Brain pericyte (primary cell): ENCODE measurements at places on chromosomes 4 and X.

DNA sequence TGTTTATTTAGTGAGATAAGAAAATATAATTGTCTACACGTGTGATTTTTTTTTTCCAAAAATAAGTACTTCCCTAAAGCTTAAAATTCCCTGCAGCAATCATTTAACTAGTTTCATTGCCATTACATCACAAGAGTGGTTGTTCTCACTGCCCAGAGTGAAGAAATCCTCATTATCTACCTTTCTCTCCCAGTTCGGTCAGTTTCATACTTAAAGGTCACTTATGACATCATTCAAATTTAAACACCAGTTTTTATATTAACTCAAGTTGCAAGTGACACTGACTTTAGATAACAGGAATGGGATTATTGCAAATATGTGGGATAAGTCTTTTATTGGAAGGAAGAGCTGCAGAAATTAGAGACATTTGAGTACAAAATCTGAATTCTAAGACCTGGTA, 1699.8 kb upstream of the IGFBP7 start:
- DNase-seq, result no peak

DNA sequence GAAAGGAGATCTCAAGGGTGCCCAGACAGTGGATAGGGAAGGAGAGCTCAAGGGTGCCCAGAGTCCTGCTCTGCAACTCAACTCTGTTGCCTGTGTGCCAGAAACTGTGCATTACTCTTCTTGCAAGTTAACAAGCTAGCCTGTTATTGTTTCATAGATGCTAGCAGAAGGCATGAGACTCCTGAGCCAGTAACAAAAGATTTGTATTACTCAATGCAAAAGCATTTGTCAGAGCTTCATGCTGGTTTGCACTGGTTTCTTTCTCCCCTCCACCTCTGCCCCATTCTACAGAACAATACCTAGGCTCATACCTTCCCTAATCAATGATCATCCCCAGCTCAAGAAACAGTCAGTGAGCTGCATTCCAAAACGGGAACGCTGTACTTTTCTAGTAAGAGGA, 124.5 kb upstream of the NEIL3 start:
- DNase-seq, result no peak

DNA sequence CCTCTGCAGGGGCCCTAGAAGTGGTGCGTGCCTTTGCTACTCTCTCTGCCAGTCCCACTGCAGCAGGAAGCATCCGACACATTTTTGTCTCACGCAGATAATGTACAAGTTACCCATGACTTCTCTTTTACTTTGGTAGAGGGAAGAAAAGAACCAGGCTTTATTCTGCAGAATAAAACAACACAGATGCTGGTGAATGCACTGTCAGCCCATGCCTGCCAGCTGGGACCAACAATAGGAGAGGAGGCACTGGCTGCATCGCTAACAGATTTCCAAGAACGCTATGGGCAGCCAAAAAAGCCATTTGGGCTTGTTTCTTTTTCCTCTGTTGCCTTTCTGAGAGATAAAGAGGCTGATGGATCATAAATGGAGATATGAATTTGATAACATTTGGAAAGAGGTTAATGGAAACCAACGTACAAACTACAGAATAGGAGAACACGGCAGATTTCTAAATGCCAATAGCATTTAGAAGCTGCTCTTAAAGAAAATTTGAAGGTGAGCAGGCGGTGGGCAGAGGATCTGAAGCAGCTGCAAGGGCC, 47.5 kb upstream of the IGFBP7 start:
- no peak for DNase-seq

GRCh38 chr4:104642521-104642920, 147.8 kb upstream of the CXXC4 start:
- no peak for DNase-seq

DNA sequence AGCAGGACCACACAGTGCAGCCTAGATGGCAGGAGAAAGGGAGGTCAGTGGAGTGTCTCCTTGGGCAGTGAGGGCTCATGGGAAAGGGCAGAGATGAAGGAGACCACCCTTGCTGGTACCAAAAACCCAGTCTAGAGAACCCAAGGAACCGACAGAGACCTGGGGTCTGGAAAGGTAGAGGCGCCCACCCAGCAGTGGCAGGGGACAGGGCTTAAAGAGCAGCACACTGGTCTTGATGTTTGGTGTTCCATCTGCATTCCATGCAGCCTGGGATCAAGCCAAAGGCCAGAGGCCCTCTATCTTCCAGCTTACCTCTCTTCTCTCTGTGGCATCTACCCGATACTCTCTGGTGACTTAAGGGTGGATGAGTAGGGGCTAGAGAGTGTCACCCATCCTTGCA, 127.5 kb downstream of the PJA1 start:
- no peak for DNase-seq

DNA sequence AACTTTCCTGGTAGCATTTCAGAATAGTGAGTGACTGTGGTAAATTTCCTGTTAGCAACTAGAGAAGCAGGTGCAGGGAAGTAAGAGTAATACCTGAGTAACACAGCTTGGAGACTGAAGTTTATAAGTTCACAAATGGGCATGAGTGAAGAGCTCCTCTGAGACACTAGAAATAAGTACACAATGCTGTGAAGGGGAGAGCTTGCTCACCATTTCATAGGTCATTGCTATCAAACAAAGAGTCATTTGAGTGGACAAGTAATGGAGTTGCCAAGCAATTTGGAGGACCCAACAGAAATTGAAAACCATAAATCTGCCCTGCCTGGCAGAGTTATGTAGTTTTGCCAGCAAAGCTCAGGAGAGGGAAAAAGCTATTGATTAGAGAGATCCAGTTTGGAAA, 523.6 kb downstream of the TRAM1L1 start:
- no peak for DNase-seq

- no peak for DNase-seq
These were observed 44.6 kb downstream of the RASSF6 start for GRCh38 chr4:73575660-73576059.

- no peak for DNase-seq
These were observed 60.8 kb upstream of the DIPK2B start for GRCh38 chrX:45261471-45261870.

GRCh38 chr4:134200811-134201215, 776 bp downstream of the PABPC4L start:
- DNase-seq, result no peak

DNA sequence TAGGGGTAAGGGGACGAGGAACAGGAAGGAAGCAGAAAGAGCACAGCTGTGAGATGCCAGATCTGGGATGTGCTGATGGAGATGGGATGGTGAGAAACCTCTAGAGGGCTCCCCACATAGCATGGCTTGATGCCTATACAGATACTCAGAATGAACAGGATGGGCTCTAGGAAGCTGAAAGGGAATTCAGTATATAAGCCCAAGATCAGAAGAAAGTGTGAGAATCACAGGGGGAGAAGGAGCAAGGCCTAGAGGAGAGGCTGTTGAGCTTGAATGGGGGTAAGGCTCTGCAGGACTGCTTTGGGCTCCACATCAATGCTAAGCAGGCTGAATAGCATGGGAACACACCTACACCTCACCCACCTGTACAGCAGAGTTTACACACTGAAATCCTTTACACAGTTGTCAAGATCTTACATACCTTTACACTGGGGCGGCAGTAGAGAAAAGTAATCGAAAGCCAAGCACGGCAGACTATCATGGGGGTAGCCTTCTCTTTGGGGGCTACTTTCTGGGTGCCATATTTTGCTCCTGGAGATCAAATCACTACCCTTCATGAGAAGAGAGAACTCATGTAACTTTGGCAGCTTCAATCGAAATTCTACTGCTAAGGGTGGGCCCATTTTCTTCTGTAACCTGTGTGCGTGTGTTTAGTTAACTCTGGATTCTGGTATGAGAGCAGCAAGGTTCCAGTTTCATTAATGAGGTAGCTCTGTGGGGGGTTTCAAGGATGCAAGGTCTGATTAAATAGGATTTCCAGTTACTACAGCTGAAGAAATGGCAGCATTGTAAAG, 30.6 kb downstream of the HOPX start:
- no peak for DNase-seq

DNA sequence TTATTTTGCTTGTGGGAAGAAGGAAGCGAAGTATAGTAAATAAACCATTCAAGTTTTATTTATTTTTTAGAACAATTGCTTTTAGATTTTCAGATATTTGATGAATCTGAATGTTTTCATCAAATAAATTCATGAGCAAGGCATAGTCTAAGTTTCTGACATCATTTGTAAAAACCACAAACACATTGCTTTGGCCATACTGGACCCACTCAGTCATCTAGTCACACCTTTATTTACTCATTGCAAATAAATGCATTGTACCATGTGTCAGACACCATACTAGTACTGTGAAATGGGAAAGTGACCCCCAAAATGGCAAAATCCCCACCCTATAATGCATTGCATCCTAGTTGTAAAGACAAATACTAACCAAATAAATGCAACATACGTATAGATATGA, 449.1 kb upstream of the SMIM31 start:
- no peak for DNase-seq

DNA sequence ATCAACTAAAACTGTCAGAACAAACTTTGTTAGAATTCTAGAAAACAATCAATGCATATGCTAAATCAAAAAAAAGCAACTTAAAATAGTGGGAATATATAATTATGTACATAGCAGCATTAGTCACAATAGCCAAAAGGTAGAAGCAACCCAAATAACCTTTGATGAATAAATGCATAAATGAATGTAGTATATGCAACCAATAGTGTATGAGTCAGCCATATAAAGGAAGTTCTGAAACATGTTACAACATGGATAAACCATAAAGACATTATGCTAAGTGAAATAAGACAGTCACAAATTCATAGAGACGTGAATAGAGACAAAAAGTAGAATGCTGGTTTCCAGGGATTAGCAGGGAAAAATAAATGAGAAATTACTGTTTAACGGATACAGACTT, 762.8 kb upstream of the INTU start:
- DNase-seq, result no peak

- no peak for DNase-seq
These were observed 3.7 kb downstream of the TAF7L start for GRCh38 chrX:101287402-101287801.

DNA sequence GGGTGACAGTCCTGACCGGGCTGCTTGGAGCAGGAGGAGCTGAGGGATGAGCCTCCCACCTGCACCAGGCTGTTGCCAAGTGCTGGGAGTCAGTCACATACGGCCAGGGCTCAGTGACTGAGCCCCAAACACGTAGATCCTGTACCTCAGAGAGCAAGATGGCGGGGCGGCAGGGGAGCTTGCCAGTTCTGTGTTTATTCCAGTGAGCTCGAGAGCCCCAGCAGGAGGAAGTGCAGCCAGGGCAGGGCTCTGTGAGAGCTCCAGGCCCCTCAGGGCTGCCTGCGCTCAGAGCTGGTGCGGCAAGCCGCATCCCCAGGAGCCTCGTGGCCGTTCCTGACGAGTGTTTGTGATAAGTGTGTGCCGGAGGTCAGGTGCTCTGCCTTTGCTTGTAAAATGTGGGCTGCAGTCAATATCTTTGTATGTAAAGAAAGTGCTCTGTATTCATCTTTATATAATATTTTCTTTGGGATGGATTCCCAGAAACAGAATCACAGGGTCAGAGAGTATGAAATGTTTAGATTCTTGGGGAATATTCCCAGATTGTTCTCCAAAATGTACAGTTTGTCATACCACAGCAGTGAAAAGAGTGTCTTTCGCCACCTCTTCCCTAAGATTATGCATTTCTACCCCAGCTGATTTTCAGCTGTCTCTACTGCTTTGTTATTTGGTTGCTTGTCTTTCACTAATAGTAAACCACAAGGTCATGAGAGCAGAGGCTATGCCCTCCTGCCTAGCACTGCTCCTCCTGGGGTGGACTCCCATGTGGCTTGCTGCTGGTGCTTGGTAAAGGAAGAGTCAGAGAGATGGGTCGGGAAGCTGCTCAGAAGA, 50.3 kb downstream of the NELFA start:
- no peak for DNase-seq

DNA sequence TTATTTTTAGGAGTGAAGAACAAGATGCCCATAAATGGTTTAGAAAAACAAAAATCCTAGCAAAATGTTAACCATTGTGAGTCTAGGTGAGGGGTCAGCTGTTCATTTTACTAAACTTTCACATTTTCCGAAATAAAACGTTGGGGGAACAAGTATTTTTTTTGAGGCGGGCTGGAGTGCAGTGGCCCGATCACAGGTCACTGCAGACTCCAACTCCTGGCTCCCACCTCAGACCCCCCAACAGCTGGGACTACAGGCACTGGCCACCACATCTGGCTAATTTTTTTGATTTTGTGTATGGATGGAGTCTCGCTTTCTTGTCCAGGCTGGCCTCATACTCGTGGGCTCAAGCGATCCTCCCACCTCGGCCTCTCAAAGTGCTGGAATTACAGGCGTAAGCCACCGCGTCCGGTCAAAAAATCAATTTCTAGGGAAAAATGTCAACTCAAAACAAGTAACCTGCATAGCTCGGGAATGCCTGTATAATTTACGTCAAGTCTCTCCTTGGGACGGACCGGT, 742 bp upstream of the TAF1 start:
- no peak for DNase-seq

- no peak for DNase-seq
These were observed 136.1 kb downstream of the MID1IP1 start for GRCh38 chrX:38937400-38937799.

DNA sequence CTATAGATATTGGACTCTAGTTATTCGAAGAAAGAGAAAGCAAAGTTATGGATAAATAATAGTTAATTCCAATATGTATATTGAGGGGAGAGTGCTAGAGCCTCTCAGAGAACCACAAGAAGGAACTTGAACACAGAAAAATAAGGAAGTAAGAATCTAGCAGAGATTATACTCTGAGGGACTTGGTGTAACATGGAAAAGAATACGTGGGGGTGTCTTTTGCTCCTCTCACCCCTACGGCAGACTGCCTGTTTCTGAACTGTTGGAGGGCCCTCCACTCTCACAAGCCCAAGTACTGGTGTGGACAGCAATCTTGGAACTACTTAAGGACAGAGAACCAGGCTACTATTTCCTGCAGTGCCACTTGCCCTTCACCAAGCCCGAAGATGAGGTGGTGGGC, 1174.4 kb upstream of the PCDH10 start:
- DNase-seq, result no peak

DNA sequence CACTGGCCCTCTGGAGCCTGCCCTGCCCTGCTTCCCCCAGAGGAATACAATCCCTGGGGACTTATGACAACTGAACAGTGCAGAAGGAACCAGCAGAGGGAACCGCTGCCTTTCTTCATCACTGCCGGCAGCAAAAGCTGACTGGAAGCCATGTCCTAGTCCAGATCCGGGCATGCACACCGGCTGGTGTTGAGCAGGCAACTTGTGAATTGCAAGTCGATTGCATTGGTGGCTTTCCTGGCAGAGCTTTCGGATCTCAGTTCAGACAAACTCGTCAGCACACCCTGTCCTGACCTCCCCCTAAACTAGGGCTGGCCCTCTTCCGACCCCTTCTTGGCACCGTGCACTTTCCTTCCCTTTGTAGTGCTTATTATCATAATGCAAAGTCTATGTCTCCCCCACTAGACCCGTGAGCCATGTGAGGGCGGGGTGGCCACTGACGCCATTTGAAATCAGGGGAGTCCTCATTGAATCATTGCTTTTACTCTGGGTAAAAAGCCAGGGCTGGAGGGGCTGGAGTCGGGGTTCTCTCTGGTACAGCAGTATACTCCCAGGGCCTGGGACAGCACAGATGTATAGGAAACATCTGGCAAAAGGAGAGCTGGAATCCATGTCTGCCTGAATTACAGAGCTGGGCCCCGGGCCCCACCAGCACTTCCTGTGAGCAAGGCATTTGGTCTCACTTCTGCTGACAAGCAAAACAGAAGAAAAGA, 1.8 kb downstream of the ARHGAP4 start:
- DNase-seq, result no peak

- DNase-seq, result no peak
These were observed 1804.7 kb downstream of the STIM2 start for GRCh38 chr4:28665306-28665705.

- no peak for DNase-seq
These were observed at the start of gene CPZ for GRCh38 chr4:8592366-8593263. TSS of gene CPZ (plus strand) at chr4:8592765. CDS start at chr4:8592834, 69 bp downstream.

GRCh38 chr4:2686379-2687265, 69.5 kb downstream of the TNIP2 start:
- no peak for DNase-seq
